Activated T-cell treated with anti-CD3 and anti-CD28 coated beads, Interleukin-2, amount 50 U/mL, for 4 hours (primary cell): ENCODE measurements at places on chromosomes 4 and X.

- DNase-seq: no peak
Observed at GRCh38 chr4:153794006-153794405, 5.1 kb upstream of the SFRP2 start.

DNA sequence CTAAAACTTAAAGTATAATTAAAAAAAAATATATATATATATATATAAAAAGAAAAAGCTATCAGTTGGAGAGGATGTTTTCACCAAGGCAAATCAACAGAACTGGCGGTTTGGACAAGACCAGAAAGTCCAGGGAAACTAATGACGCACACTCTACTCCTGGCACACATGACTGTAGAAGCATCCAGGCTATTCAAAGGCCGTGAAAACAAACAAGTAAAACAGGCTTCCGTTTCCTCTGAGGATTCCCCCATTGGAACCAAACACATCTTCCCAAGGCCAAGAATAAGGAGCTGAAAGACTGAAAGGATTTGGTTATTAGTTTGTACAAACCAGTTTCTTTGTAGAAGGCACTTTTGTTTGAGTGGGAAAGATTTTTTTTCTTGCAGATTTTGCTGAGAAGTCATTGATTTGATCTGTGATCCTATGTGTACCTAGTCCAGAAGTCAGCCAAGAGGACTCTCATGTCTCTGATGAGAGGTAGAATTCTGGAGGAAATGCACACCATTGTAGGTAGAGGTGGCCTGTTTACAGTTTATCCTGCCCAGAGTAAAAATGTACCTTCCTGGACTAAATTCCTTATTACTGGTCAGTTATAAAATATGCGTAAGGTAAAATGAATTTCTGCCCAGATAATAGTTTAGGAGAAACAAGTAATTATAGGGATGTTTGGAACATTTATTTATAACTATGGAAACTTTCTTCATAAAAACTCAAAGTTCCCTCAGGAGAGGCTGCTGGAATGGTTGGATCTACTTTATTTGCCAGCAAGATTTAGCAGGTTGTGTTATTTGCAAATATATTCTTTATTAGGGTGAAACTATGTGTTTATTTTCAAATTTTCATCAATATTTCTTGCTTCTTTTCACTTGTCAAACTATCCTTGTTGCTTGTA lies 66.5 kb downstream of the DMP1 start:
- DNase-seq: no peak

DNA sequence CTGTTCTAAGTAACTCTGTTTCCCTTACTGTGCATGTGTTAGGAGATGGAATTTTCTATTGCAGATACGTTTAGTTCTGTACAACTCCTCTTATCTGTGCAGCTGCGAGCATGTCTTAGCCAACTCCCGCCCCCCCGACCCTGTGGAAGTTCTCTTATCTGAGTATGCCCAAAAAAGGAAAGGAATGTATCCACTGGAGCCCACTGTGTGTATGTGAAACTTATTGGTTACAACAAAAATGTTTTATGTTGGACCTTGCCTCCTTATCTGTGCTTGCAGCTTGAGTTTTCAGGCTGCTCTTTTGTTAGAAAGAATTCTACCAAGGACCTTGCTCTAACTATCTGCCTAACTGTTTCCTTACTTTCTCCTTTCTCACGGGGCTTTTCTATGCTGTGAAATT lies 24.2 kb upstream of the DCAF8L2 start:
- no peak for DNase-seq

DNA sequence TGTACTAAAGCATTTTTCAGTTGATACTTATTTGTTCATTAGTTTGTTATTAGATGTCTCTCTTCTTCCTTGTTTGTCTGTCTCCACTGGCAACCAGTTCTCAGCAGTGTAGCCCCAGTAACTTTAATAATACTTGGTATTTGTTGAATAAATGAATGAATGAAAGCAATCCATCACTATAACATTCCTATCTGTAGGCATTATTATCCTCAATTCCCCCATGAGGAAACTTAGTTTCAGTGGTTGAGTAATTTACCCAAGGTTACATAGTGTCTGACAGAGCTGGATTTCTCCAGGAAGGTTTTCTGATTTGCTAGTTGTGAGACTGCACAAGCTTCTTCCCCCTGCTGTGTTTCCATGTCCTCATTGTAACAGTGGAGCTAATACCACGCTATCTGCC lies 27.8 kb upstream of the MAOB start:
- DNase-seq: no peak

DNA sequence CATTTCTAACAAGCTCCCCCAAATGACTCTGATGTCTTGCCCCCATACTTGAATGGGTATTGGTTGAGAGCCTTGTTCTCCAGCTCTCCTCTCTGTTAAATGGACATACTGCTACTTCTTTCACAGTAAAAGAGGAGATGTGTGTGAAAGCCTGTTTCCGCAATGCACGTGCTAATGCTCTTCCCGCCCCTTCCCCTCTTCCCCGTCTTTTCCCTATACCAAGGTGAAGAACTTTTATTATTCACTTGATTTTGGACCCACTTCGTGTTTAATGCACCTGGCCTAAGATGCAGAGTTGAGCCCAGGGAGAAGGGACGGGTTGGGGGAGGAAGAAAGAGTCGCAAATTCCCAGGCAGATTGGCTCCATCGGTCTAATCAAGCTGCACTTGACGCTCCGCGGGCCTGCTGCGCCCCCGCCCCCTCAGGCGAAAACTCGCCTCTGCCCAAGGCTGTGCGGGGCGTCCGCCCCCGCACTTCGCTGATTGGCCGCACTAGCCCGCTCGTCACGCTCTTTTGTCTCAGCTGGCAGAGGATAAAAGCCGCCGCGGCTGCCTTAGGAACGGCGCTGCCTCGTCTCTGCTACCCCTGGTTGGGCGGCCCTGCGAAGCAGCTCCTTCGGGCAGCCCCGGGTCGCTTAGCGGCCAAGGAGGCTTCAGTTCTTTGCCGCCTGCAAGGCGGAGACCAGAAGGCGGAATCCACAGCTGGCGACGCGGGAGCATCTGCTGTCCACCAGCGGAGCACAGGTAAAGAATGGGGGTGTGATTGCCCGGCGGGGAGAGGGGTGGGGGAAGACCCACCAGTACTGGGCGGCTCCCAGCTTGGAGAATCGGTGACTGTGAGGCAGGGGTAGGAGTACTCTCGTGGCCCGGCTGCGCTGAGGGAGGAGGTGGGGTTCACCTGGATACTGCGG lies at the start of gene ZCCHC12:
TSS of gene ZCCHC12 (plus strand) at position 562 of the 910 bp plus-strand sequence. CDS start 1,421 bp downstream, outside the sequence.
- DNase-seq: peak; percentile 33

DNA sequence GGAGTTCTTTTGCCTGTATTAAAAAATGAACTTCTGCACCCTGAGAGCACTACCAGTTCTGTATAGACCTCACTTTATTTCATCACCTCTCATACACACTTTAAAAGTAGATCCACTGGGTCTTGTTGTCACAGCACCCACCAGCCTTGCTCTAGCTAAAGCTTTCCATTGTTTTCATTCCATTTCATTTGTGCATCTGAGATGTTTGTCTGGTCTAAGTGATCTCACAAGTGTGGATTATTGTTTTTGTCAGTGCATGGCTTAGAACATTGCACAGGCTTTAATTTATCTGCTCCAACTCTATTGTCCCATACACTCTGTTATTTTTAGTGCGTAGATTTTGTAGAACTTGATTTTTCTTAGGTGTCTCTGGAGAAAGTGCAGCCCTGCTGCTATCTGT lies 1157.5 kb upstream of the PABPC4L start:
- DNase-seq: no peak

- DNase-seq: no peak
Observed at GRCh38 chrX:133497356-133497755, 82.1 kb upstream of the GPC4 start.

DNA sequence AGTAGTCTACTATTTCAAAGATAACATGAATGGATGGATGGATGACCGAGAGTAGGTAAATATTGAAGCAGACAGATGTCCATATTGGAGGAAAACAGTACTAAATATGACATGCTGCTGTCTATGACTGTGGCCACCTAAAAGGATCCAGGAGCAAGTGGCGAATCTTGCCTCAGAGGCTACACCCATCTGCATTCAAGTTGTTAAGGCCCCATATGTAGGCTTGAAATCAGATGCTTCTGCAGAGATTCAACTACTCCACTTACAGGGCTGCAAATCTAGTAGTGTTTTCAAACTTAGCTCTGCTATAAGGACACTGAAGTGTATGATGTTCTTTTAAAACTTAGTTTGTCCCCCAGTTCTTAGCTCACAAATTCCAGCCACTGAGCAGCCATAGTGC lies 28.9 kb downstream of the SEPSECS start:
- DNase-seq: no peak

DNA sequence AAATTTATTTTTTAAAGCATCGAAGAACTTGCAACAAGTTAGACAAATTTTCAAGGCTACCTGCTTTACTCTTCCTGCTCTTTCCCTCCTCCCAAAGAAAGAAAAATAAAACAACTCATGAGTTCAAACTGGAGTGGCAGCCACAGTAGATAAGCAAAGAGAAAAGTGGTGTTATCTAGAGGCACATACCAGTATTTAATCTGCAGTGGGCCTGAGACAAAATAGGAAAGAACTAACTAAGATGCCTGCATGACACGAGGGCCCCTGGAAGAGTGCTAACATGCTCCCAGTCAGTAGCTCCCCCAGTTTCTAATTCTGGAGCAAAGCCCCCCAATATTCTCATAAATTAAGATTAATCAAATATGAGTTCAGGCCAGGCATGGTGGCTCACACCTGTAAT lies 7.9 kb downstream of the ARL9 start:
- no peak for DNase-seq

DNA sequence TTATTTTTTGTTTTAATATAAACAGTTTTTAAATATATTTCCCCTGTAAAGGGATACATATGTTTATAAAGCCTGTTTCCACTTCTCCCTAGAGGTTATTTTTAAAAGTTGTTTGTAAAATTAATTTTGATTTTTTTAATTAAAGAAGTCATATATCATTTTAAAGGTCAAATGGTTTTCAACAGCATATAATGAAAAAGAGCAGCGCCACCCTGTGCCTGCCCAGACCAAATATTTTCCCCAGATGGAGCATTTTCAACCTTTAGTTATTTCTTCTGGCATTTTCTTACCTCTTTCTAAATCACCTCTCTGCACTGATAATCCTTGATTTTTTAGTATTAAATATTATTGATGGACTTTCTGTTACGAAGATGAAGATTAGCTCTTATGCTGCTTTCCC lies 21.0 kb downstream of the MSX1 start:
- no peak for DNase-seq

GRCh38 chr4:102411408-102411807 lies 66.1 kb upstream of the SLC39A8 start:
- no peak for DNase-seq

DNA sequence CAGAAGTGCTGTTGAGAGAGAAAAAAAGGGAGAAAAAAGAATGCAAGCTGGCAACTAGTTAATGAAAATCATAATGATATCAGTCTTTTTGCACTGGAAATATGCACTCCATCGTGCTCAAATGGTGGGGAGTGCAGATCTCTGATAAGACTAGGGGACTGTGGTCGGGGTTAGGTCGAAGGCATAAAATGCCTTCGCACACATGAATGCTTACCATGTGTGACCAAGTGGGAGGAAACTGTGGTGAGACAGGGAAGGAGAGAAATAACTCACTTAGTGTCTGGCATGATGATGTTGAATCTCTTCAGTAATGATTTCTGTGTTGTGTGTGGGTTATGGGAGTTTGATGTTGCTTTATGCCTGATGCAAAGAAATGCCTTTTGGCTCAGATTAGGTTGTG lies 358.9 kb downstream of the FBXO8 start:
- no peak for DNase-seq
